ENCODE measurements at places on chromosomes 6 and 20. TPM values are rescaled to one million over a fixed set of nuclear protein-coding genes. Genes with fewer than 3 reads are reported as not detected.

The GSTA3 gene
- not detected for total RNA-seq

DNA sequence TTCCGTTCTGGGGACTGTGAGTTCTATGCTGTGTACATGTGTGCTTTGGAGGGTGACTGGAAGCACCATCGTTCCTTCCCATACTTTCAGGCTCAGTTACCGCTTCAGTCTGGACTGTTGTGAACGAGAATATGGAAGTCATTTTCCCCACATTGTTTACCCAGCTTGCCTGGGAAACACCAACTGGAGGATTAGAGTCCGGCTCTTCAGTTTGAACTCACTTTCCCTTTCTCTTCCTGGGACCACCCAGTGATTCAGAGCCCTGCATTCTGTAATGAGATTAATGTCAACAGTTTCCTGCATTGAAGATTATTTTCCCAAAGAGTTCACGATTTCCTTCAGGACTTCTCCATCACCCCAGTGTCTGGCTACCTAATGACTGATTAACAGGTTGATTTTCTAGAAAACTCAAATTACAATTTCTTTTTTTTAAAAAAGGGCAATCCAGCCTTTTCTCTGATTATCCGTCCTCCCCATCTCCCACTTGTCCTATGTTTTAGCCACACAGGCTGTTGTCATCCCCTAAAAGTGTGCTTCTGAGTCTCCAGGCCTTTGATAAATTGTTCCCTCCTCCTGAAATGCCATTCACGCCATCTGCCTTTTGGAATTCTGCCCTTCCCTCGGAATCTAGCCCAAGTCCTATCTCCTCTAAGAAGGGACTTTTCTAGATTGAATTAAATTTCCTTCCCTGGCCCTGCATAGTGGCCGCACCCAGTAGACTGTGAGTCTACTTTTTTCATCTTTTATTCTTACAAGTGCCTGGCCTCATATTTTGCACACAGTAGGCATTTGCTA is 3.3 kb upstream of the TAGAP start:
- no peaks in the 10 kb centered on the region for H3K36me3 ChIP-seq
- H3K27ac ChIP-seq = no peak overlapping the region
- H3K4me1 ChIP-seq = peaks cover 12% of the 10 kb centered on the region
- H3K4me3 ChIP-seq = no peak overlapping the region
- no peaks in the 10 kb centered on the region for H3K27me3 ChIP-seq

The GPR63 gene
- 7.7 TPM for total RNA-seq

DNA sequence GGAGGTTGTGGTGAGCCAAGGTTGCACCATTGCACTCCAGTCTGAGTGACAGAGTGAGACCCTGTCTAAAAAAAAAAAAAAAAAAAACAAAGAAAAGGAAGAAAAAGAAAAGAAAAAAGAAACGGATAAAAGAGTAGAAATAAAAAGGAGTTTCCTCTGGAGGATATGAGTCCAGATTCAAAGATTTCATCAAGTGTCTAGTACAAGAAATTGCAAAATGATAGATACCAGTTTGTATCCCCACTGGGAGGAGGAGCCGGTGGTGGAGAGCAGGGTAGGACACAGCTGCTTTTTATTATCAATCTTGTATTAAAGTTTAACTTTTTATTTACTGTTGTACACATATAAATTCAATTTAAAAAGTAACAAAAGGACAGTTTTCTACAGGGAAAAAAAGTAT is 113.9 kb downstream of the BMP7 start:
- no peak overlapping the region for H3K4me3 ChIP-seq
- H3K4me1 ChIP-seq = no peaks in the 10 kb centered on the region
- H3K27me3 ChIP-seq = peaks cover 23% of the 10 kb centered on the region
- no peak for DNase-seq

DNA sequence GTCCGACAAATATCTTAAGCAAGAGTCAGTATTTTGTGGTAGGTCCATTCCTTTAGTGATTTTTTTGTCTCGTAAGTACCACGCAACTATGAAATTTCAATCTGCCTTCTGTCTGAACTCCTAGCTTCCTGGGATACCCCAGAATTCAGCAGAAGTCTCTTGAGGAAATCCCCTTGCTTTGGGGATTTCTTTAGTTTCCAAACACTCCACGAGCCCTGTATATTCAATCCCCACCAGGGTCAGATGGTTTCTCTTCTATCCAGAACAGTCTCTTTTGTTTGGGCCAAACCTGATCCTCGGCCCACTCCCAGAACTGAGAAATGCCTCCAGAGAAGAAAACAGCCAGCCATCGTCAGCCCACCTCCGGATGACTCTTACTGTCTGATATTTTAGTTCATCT is 113.0 kb downstream of the CHD6 start:
- H3K27me3 ChIP-seq = no peaks in the 10 kb centered on the region
- no peaks in the 10 kb centered on the region for H3K36me3 ChIP-seq
- no peak overlapping the region for H3K4me3 ChIP-seq
- H3K27ac ChIP-seq = no peak overlapping the region
- peaks cover 23% of the 10 kb centered on the region for H3K4me1 ChIP-seq

The BPIFB4 gene
- total RNA-seq = not detected

- no peak overlapping the region for H3K4me3 ChIP-seq
- no peaks in the 10 kb centered on the region for H3K27me3 ChIP-seq
- no peaks in the 10 kb centered on the region for H3K4me1 ChIP-seq
- no peaks in the 10 kb centered on the region for H3K36me3 ChIP-seq
- DNase-seq = no peak
- no peak overlapping the region for H3K27ac ChIP-seq
These were observed 352.5 kb downstream of the MAFB start for GRCh38 chr20:40336533-40336932.
